ENCODE measurements at places on chromosomes 2 and 18. TPM values are rescaled to one million over a fixed set of nuclear protein-coding genes. Genes with fewer than 3 reads are reported as not detected.

- no peaks in the 10 kb centered on the region for H3K27me3 ChIP-seq
- H3K36me3 ChIP-seq: no peaks in the 10 kb centered on the region
- H3K4me1 ChIP-seq: no peaks in the 10 kb centered on the region
- H3K4me3 ChIP-seq: no peak overlapping the region
- no peak overlapping the region for H3K27ac ChIP-seq
- DNase-seq: no peak
Measured at GRCh38 chr2:101983928-101984327, 7.8 kb upstream of the IL1R2 start.

GRCh38 chr2:38945372-38945771, 55.7 kb downstream of the ARHGEF33 start:
- no peak overlapping the region for H3K4me3 ChIP-seq
- DNase-seq: no peak
- H3K36me3 ChIP-seq: no peaks in the 10 kb centered on the region
- no peaks in the 10 kb centered on the region for H3K4me1 ChIP-seq
- no peak overlapping the region for H3K27ac ChIP-seq

GRCh38 chr2:112658839-112659667, 13.3 kb downstream of the SLC20A1 start:
- H3K27me3 ChIP-seq: no peaks in the 10 kb centered on the region
- H3K4me1 ChIP-seq: no peaks in the 10 kb centered on the region
- H3K4me3 ChIP-seq: no peak overlapping the region
- no peak for DNase-seq
- peaks cover 29% of the 10 kb centered on the region for H3K36me3 ChIP-seq

- H3K4me3 ChIP-seq: no peak overlapping the region
- peaks cover 11% of the 10 kb centered on the region for H3K4me1 ChIP-seq
- no peak for DNase-seq
Measured at GRCh38 chr18:11950824-11951223, 30.5 kb upstream of the IMPA2 start.

- no peak overlapping the region for H3K4me3 ChIP-seq
- no peak for DNase-seq
- H3K27ac ChIP-seq: no peak overlapping the region
- H3K27me3 ChIP-seq: no peaks in the 10 kb centered on the region
- H3K4me1 ChIP-seq: no peaks in the 10 kb centered on the region
Measured at GRCh38 chr2:174172802-174173355, 75.5 kb downstream of the OLA1 start.

GRCh38 chr18:71293322-71293721, 1004.5 kb downstream of the SOCS6 start:
- H3K36me3 ChIP-seq: no peaks in the 10 kb centered on the region
- no peak overlapping the region for H3K27ac ChIP-seq
- H3K27me3 ChIP-seq: no peaks in the 10 kb centered on the region

- H3K36me3 ChIP-seq: no peaks in the 10 kb centered on the region
- no peaks in the 10 kb centered on the region for H3K27me3 ChIP-seq
- no peak overlapping the region for H3K27ac ChIP-seq
- no peak overlapping the region for H3K4me3 ChIP-seq
- no peaks in the 10 kb centered on the region for H3K4me1 ChIP-seq
Measured at GRCh38 chr2:29105375-29105774, 9.8 kb upstream of the CLIP4 start.

GRCh38 chr18:51946946-51947345, 393.1 kb upstream of the DCC start:
- no peak for DNase-seq
- H3K36me3 ChIP-seq: no peaks in the 10 kb centered on the region
- H3K27ac ChIP-seq: no peak overlapping the region
- H3K4me1 ChIP-seq: no peaks in the 10 kb centered on the region

- no peaks in the 10 kb centered on the region for H3K27me3 ChIP-seq
- H3K4me1 ChIP-seq: no peaks in the 10 kb centered on the region
- no peak for DNase-seq
- no peak overlapping the region for H3K4me3 ChIP-seq
- H3K27ac ChIP-seq: no peak overlapping the region
Measured at GRCh38 chr18:33706391-33706790, 128.4 kb downstream of the ASXL3 start.

- no peak for DNase-seq
- H3K27me3 ChIP-seq: no peaks in the 10 kb centered on the region
- H3K36me3 ChIP-seq: no peaks in the 10 kb centered on the region
- H3K4me3 ChIP-seq: no peak overlapping the region
- no peak overlapping the region for H3K27ac ChIP-seq
Measured at GRCh38 chr2:165687426-165688002, 106.5 kb downstream of the GALNT3 start.

GRCh38 chr2:70471129-70471528, 82.5 kb downstream of the TGFA start:
- H3K27ac ChIP-seq: no peak overlapping the region
- no peaks in the 10 kb centered on the region for H3K4me1 ChIP-seq
- H3K4me3 ChIP-seq: no peak overlapping the region
- no peaks in the 10 kb centered on the region for H3K27me3 ChIP-seq
- H3K36me3 ChIP-seq: no peaks in the 10 kb centered on the region
- no peak for DNase-seq

GRCh38 chr18:42446195-42446594, 491.2 kb downstream of the PIK3C3 start:
- H3K27me3 ChIP-seq: no peaks in the 10 kb centered on the region
- no peak for DNase-seq
- no peak overlapping the region for H3K4me3 ChIP-seq
- peak overlapping the region; percentile 52 for H3K27ac ChIP-seq
- H3K4me1 ChIP-seq: no peaks in the 10 kb centered on the region
- H3K36me3 ChIP-seq: no peaks in the 10 kb centered on the region

DNA sequence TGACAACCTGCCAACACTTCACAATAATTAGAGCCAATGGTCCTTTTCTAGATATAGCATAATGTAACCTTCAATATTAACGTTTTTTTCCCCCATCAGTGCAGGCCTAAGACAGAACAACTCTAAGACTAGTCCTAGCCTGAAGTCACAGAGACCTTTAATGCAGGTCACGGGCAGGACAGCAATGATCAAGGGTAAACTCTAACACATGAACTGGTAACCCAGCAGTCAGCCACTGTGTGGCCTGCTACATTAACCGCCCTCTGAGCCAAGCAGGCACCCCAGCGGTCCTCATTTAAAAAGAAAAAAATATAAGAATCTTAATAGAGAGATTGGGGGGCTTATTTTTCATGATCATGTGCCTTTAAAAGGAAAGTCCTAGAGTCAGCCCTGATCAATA, 290.6 kb downstream of the AFF3 start:
- no peaks in the 10 kb centered on the region for H3K36me3 ChIP-seq
- peaks cover 30% of the 10 kb centered on the region for H3K4me1 ChIP-seq
- no peak overlapping the region for H3K4me3 ChIP-seq
- DNase-seq: no peak
- no peaks in the 10 kb centered on the region for H3K27me3 ChIP-seq

DNA sequence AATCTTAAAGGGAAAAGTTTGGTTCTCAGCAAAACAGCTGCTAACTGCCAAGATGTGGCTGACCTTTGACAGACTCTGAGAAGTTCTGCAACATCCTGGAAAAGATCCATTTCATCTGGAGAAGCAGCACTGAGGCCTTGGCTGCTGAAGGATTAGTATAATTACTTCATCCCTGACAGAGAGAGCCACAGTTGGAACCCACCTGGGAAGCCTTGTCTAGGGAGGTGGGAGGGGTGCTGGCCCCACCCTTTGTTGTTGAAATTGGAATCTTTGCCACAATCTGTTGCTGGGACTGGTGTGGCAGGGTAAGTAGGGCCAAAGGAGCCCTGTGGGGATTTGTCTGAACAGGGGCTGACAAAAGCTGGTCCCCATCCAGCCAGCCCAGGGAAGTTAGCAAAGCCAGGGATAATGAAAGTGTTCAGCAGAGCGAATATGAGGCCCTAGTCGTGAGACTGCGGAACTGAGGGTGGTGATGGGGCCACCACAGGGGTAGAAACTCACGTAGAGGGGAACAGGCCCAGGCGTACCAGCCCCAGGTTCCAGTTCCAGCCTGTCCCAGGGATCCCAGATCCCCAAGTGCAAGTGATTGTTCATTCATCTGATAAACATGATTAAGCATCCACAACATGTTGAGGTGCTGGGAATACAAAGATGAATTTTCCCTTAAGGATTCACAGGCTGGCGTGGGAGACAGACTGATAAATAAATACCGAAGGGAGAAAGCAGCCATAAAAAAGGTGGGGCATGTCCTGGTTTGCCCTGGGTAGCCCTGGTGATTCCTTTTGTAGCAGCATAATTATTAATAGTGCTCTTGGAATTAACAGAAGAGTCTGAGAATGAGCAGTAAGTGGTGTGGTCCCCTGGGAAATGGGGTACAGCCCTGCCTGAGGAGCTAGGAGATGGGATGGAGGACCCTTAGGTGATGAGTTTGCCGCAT, 60.0 kb downstream of the MYO1B start:
- no peaks in the 10 kb centered on the region for H3K27me3 ChIP-seq
- no peak overlapping the region for H3K4me3 ChIP-seq
- no peak for DNase-seq
- H3K4me1 ChIP-seq: no peaks in the 10 kb centered on the region
- H3K27ac ChIP-seq: no peak overlapping the region

DNA sequence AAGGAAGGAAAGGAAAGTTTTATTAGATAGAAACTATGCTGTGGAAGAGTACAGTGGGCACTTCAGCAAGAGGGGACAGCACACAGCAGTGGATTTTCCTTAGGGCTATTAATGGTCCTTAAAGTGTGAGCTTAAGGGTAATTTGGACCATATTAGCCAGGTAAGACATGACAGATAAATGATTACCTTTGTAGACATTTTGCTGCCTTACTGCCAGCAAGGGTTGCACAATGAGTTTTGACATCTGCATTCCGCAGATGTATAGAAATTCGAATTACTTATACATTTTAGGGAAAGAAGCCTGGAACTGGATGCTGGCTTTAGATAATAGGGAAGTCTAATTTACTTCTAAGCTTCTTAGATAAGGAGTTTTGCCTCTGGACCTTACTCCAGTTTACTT, 14.0 kb upstream of the UBE2F start:
- H3K36me3 ChIP-seq: no peaks in the 10 kb centered on the region
- no peaks in the 10 kb centered on the region for H3K27me3 ChIP-seq
- peaks cover 4% of the 10 kb centered on the region for H3K4me1 ChIP-seq
- H3K27ac ChIP-seq: no peak overlapping the region
- DNase-seq: no peak

GRCh38 chr2:148982282-148982681, 56.2 kb upstream of the LYPD6B start:
- H3K27ac ChIP-seq: no peak overlapping the region
- no peak overlapping the region for H3K4me3 ChIP-seq
- H3K36me3 ChIP-seq: no peaks in the 10 kb centered on the region
- no peak for DNase-seq

DNA sequence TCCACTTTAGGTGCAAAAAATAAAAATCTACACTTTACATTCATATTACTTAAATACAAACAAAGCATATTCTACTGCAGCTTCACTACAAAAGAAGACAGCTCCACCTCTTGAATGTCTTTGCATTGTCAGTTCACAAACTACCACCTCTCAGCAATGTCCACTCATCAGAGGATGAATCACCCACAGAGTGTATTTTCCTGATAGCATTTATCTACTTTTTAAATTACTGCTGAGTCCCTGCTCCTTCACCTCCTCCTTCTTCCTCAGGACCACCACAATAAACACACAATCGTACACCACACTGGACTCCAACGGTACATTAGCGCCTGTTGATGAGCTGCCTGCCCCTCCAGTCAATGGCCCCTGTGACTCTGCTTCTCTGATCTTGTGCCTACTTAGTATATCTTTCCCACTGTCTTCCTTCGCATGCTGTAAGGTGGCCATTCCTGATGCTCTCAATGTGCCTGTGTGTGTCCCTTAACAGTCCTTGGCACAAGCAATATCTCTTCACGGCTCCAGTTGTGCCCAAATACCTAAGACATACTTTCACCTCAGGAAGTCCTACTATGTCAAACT, 120.9 kb downstream of the DHRS9 start:
- no peaks in the 10 kb centered on the region for H3K36me3 ChIP-seq
- no peak overlapping the region for H3K4me3 ChIP-seq
- H3K4me1 ChIP-seq: no peaks in the 10 kb centered on the region
- no peaks in the 10 kb centered on the region for H3K27me3 ChIP-seq
- no peak for DNase-seq
- H3K27ac ChIP-seq: no peak overlapping the region

DNA sequence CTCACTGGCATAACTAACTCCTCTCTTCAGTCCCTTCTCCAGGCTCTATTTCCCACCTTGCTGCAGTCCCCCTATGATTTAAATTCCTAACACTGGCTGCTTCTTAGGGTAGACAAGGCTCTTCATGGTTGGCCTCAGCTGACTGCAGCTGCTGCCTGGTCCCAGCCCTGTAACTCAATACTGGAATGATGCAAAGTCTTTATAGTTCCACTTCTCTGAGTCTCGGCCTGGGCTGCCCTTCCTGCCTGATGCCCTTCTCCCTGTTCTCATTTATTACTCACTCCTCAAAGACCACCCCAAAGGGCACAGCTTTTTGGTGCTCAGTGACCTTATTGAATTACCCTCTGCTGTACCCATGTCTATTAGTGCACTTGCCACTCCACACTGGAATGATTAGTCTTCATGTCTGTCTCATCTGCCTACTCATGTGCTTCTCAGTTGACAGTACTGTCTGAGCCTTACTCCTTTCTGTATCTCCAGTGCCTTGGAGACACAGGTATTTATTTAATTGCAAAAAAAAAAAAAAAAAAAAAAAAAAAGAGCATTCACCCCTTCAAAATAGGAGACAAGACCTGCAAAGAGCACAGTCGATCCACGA, 199.4 kb upstream of the REV1 start:
- no peak overlapping the region for H3K4me3 ChIP-seq
- no peaks in the 10 kb centered on the region for H3K36me3 ChIP-seq
- no peak overlapping the region for H3K27ac ChIP-seq
- no peak for DNase-seq

GRCh38 chr2:43059183-43059897, 167.1 kb downstream of the ZFP36L2 start:
- H3K4me1 ChIP-seq: no peaks in the 10 kb centered on the region
- H3K27ac ChIP-seq: no peak overlapping the region

DNA sequence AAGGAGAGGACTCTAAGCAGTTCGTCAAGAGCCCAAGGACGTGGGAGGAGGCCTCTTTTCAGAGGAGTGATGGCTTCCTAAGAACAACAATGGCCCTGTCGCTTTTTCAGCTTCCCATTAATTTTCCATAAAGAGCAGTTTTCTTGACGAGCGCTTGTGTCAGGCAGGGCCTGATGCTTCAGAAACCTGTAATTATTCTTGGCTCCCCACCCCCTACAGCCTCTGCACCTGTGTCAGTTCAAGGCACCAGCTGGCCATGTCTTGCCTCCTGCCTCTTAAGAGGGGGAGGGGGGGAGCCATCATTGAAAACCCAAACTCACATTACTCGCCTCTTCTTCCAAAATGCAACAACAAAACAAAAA, 32.3 kb downstream of the KLF7 start:
- no peaks in the 10 kb centered on the region for H3K36me3 ChIP-seq
- no peaks in the 10 kb centered on the region for H3K27me3 ChIP-seq
- DNase-seq: no peak
- H3K4me1 ChIP-seq: peaks cover 11% of the 10 kb centered on the region
- H3K27ac ChIP-seq: no peak overlapping the region
- H3K4me3 ChIP-seq: no peak overlapping the region

GRCh38 chr2:211416373-211416772, 860.0 kb downstream of the CPS1 start:
- H3K27me3 ChIP-seq: no peaks in the 10 kb centered on the region
- no peaks in the 10 kb centered on the region for H3K4me1 ChIP-seq
- DNase-seq: no peak
- no peak overlapping the region for H3K27ac ChIP-seq

SLC19A3 gene
- 20.5 TPM for total RNA-seq

ERICH2 gene
- total RNA-seq: 1.1 TPM

BOLA3 gene
- total RNA-seq: 16.2 TPM

UGT1A10 gene
- not detected for total RNA-seq

VWC2L gene
- not detected for total RNA-seq

ELOA2 gene
- not detected for total RNA-seq

APLF gene
- 2.3 TPM for total RNA-seq

ITGA4 gene
- total RNA-seq: 7.4 TPM

PAX8 gene
- total RNA-seq: 0.98 TPM

KIF1A gene
- total RNA-seq: 0.87 TPM

VSNL1 gene
- 3.8 TPM for total RNA-seq

CYP27A1 gene
- total RNA-seq: 264 TPM
